ENCODE measurements at places on chromosomes 5 and 9.
A peak's percentile ranks its signal among the peaks of the same experiment; 100 is the strongest.

GRCh38 chr5:135332519-135333150 lies 66.4 kb downstream of the MACROH2A1 start:
- peak; percentile 55 for DNase-seq

DNA sequence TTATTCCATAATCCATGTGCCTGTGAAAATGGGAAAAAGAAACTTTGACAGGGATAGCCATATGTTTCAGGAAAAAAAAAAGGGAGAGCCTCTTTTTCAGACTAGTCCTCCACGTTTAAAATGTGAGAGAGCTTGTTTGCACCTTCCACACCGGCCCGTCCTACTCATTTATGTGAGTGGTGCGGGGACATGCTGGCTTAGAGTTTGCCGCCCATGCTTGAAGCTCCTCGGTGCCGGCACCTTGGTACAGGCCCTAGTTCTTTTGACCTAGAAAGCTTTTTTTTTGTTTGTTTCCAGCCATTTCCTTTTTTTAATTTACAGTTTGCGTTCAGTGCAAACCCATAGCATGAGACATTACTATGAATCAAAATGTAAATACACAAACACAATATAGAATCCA lies 27.8 kb downstream of the PSAT1 start:
- DNase-seq: no peak

GRCh38 chr5:133952729-133953567 lies 15.5 kb downstream of the C5orf15 start:
- peak; percentile 21 for DNase-seq

GRCh38 chr9:27545471-27545870 lies 15.9 kb upstream of the MOB3B start:
- no peak for DNase-seq

DNA sequence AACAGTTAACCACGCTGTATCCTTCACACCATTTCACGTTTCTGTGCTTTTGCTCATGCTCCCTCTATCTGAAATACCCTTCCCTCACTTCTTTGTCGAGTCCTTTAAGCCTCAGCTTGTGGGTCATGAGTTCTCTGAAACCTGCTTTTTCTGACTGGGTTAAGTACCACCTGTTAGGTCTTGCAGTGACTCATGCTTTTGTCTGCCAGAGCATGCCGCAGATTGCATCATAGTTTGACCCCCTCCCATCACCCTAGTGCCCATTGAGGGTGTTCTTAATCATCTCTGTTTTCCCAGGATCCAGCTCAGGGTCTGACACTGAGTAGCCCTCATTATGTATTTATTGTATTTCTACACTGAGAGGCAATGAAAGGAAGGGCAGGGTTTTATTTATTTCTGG lies 190.2 kb downstream of the ASTN2 start:
- no peak for DNase-seq

DNA sequence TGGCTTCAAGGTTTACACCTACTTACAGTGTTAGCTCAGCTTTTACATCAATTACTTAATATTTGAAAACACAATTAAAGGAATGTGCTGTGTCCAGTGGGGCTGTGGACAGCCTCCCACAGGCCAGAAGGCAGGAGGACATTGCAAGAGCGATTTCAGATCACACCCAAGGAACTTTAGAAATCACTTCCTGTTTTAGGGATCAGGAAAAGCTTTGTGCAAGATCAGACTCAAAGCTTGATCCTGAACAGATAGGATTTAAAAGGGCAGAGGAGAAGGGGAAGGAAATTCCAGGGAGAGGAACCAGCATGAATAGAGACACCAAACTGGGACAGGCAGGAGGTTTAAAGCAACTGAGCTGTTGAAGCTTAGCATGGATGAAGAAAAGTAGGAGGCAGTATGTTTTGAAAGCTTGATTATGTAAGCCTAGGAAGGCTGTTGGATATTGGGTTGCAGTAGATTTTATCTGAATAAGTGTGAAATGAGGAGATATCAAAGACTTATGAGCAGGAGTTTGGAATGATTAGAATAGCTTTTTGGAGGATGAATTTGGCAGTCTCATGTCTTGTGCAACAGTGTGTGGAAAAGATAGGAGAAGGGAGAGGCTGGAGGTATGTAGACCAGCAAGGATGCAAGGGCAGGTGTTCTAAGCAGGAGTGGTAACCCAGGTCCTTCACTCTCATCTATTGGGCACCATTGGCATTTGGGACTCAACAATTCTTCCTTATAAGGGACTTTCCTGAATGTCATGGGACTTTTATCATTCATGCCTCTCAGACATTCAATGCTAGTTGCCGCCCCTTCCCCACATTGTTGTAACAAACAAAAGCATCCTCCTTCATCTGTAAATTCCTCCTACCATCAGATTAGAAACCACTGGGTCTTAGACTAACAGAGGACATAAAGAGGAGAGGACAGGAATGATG lies 123.5 kb downstream of the TARS1 start:
- peak; percentile 5 for DNase-seq

GRCh38 chr5:7805379-7805778 lies 45.6 kb downstream of the CFAP90 start:
- DNase-seq: peak; percentile 22

DNA sequence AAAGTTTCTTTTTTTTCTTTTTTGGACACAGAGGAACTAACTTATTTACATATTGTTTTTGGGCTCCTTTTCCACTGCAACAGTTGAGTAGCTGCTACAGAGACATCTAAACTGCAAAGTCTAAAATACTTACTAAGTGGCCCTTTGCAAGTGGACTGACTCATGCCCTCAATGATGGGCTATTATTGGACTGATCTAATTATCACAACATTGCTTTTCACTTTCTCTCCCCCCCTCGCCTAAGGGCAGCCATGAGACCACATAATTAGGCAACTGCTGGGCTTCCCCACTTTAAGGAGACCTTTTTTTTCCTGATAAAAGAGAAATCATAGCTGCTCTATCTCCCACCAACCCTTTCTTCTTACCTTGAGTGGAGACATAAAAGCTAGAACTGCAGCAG lies 47.0 kb downstream of the PLK2 start:
- DNase-seq: peak; percentile 24

DNA sequence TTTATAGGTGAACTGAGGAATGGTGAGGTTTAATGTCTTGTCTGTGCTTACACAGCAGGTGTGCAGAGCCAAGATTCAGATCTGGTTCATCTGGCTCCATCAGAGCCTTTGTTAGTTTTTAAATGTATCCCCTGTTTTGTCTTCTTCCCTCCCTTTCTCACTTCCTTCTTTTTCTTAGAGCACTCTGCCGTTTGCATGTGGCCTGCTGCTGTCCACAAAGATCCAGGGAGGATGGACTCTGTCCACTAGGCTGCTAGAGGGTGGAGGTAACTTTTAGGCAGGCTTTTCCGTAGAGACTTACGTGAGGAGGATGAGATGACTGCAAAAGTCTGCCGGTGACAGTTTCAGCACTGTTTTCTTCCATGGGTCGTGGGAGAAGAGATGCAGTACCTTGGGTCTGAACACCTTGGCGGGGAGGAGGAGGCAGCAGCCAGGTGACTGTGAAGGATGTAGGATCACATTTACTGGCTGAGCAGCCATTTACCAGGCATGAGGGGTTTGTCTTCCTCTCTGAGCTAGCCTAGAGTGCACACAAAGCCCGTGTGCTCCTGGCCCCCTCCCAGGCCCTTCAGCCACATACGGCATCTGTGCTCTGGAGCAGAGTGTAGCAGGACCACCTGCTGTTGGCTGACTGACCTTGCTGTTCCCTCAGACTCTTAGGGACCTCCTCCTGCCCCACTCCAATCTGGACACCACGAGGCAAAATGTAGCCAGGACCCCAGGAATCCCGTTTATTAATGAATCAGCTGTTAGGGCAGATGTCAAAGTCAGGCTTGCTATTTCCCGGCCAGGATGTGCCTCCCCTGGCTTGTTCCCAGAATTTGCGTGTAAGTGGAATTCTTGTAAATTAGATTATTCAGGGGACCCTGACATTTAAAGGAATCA lies 1.8 kb downstream of the NTMT1 start:
- DNase-seq: no peak

DNA sequence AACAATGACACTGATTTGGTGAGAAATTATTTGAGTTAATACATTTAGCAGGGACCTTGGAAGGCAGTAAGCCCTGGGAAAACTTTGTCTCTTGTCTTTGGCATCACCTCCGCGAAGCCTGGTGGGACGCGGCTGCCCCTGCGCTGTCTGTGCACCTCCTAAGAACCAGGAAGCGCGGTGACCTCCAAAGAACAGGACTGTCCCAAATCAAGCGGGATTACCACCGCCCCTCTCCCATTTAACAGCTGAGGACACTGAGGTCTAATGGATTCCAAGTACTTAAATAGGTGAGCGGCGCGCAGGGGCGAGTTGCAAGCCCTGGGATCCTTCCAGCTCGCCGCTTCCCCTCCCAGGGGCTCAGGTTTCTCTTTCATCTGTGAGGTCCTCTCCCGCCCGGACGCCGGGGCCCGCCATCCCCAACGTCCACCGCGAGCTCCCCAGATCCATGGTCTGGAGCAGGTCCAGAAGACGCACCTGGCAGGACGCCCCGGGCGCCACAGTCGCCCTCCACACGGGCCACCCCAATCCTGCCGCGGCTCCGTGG lies 432 bp downstream of the STARD4 start:
- DNase-seq: no peak

DNA sequence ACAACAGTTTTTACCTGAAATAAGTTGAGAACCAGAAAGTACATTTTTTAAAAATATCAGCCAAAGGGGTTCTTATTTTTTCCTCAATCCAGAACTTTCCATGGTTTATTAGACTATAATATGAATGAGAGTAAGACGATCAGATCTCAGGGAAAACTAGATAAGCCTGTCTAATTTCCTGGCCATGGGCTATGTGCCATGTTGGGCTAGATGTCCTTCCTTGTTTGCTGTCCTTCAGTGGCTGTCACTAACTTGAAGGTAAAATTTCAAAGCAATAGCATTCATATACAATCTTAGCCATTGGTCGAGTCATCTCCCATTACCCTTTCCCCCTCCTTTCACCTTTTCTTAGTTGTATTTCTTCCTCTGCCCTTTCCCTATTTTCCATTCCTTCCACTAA lies 179.5 kb upstream of the PPP1R2B start:
- DNase-seq: no peak

DNA sequence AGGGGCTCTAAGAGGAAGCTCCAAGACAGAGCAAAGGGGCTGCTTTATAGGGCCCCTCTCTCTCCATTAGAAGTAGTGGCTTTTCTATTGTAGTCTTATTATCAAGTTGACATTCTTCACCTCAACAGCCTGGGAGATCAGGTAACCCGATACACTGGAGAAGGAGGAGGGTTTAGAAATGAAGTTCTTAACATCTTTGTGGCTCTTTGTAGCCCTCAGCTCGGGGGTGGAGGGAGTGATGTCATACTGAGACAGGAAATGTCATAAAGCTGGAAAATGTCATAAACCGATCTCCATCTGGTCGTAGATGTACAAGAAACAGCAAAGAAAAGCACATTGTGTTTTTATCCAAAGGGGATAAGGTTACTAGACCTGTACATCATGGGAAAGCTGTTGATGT lies 17.9 kb downstream of the PDZD2 start:
- no peak for DNase-seq

- peak; percentile 61 for DNase-seq
These were observed 135.5 kb downstream of the CCDC192 start for GRCh38 chr5:127838661-127839060.

GRCh38 chr9:125805057-125805456 lies 57.9 kb downstream of the PBX3 start:
- DNase-seq: no peak

DNA sequence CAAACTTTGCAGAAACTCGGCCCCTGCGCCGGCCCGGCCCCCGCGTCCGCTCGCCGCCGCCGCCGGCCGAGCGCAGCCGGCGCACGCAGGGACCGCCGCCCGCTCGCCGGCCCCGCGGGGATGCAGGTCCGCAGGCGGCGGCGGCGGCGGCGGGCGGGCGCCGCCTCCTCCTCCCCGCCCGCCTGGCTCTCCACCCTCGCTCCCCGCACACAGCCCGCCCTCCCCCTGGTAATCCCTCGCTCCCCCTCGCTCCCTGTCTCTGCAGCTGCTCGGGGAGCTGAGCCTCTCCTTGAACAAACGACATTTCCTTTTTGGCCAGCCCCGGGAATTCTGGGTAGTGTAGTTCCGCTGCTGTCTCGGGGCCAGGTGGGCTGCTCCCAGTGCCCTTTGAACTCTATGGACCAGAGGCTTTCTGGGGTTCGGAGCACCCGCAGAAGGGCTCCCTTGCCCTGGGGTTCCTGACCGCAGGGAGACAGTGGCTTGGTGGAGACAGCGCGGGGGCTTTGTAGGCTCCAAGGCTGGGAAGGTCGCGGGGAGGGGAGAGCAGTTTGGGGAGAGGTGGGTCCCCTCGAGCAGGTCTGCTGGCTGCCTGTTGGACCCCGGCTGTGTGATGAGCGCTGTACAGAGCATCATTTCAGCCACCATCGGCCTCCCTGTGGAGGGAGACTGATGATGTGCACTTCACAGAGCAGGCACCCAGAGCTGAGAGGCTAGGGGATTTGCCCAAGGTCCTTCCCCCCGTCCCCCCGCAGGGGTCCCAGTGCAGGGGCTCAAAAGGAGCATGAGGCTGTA lies 1.8 kb upstream of the FAM78A start:
- DNase-seq: peak; percentile 40

GRCh38 chr5:41465493-41466171 lies 44.8 kb downstream of the PLCXD3 start:
- no peak for DNase-seq

GRCh38 chr5:24232929-24233498 lies 411.8 kb downstream of the CDH10 start:
- no peak for DNase-seq

- DNase-seq: no peak
These were observed 608.6 kb upstream of the DAB2 start for GRCh38 chr5:40033411-40033810.

GRCh38 chr5:2181149-2181548 lies 298.4 kb upstream of the IRX4 start:
- DNase-seq: no peak

DNA sequence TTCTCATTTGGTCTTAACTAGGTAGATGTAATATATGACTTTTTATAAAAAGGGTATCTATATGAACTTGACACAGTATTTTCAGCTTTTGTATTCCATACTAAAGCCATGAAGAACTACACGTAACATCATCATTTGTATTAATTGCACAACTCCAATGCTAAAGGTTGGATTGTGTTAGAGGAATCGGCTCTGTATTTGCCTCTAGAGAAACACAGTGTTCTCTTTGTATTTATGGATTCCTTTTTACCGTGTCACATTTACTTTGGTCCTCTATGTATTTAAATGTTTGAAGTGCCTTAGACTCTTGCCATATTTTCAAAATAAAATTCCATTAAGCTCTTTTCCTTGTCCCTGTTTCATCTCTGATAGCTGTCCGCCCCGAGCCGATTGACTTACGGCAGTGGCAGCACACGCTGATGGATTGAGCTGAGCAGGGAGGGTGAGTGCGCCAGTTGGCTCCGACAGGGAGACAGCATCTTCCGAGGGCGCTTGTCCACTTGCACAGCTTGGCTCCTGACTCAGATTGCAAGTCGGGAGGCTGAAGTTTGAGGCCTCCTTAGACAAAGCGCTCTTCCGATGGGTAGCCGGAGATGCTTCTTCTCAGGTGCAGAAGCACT lies 95.6 kb upstream of the DMRT1 start:
- DNase-seq: no peak

DNA sequence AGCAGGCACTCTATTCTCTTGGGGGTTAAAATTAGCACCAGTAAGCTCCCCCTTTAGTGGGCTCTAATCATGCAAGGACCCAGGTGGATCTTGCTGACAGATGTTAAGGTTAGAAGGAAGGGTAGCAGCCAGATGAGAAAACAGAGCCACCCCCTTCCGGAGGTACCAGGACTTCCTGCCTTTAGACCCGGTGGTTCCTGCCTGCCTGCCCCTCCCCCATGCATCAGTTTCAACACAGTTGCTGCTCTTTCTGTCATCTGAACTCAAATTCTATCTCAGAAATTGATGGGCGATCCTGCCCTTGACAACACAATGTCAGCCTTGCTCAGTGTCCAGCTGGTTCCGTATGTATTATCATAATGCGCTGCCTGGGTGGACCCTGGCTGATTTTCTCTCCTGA lies 287.3 kb downstream of the EBF1 start:
- DNase-seq: no peak

- DNase-seq: no peak
These were observed 9.1 kb upstream of the XPA start for GRCh38 chr9:97706246-97706645.
